ENCODE measurements at places on chromosomes 5 and 9.

GRCh38 chr9:35074791-35075190, 2.4 kb upstream of the VCP start:
- no peak for DNase-seq

DNA sequence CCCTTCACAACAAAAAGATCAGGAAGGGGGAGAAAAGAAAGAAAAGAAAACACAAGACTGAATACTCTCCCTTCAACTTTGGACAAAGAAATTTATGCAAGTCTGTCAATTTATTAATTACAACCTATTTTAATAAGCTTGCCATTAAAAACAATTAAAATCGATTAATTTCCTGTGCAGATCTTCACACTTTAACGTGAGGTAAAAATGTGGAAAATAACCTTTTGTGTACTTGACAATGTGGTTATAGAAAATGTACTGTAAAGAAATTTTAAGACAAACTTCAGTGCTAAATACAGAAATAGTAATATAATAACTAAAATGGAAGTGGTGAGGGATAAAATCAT, 2.7 kb upstream of the MLLT3 start:
- no peak for DNase-seq

GRCh38 chr5:76986825-76987526, 34.1 kb downstream of the CRHBP start:
- DNase-seq = no peak

DNA sequence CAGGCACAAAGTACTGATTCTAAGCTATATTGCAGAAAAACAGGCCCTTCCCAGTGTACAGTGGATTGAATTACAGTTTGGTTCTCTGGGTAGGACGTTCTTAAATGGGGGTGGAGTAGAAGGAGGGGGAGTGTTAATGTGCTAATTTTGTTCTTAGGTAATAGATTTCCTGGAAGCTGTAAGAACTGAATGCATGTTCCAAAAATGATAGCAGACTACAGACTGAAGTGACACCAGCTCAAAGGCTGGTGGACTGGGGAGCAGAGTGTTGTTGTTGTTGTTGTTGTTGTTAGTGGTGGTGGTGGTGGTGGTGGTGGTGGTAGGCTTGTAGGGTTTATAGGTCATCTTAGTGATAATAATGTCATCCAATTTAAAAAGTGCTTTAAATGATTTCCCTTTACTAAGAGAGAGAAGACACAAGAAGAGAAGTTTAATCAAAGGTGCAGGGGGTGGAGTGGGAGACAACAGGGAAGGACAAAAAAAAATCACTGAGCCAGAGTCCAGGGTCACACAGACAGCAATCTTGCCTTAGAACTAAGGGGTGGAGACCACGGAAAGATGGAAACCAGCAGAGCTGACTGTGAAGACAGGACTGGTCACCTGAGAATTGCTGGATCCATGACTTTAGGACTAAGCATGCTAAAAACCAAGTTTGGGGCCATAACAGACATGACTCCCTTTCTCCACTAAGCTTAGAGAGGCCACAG, 27.0 kb downstream of the TTLL11 start:
- DNase-seq = no peak

DNA sequence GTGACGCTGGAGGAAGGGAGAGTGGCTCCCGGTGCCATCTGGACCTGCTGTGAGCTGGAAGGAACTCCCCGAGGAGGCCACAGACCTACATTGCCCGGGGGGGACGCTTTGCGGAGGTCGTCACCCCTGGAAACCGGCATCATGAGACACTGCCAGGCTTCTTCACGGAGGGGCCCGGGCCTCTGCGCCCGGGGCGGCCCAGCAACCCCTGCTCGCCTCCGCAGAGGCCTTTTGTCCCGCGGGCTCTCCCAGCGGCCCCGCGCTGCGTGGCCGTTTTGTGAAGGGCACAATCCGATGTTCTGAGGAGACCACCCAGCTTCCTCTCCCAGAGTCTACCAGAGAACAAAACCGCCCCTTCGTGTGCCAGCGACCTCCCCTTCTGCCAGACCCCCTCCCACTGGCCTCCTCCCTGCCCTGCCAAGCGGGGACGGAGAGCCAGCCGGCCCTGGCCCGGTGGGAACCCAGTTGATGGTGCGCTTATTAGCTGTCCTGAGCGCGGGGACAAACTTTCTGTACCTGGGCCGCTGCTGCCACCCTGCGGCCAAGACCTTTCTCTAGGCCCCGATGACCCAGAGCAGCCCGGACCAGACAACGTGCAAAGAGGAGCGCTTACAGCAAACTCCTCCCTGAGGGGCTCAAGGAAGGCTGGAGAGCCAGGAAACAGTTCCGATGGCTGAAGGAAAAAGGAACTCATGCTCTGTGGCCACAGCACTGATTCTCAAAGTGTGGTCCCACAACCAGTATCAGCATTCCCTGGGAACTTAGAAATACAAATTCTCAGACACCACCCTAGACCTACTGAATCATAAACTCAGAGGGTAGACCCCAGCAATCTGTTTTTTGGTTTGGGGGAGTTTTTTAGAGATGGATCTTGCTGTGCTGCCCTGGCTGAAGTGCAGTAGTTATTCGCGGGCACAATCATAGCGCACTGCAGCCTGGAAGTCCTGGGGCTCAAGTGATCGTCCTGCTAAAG, 86.7 kb downstream of the SLC1A3 start:
- no peak for DNase-seq

DNA sequence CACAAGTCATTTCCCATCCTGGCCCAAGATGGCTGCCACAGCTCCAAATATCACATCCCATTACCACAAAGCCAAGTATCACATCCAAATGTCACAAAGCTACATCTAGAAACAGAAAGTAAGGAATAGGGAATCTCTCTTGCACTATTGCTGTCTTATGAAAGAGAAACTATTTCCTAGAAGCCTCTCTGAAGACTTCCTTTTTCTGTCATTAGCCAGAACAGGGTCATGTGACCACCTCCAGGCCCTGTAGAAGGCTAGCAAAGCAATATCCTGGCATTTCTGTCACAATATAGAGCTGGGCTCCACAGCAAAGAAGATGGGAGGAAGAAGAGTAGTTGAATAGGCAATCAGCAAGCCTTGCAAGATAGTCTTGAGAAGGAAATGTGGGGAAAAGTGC, 99.2 kb downstream of the SH3TC2 start:
- no peak for DNase-seq

DNA sequence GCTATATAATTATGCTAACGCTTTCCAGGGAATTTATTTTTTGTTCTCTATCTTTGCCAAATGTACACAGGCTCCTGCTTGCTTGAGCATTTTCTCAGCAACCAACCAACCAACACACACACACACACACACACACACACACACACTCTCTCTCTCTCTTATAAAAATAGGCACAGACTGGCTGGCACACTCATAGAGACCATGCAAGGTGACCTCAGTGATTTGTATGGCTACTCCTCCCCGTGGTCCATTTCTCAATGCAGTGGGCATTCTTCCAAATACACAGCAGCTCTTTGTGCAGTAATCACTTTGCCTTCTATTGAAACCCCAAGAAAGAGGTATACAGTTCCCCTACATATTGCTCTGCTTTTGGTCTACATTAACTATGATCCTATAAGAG, 416.0 kb downstream of the MAN2A1 start:
- no peak for DNase-seq

DNA sequence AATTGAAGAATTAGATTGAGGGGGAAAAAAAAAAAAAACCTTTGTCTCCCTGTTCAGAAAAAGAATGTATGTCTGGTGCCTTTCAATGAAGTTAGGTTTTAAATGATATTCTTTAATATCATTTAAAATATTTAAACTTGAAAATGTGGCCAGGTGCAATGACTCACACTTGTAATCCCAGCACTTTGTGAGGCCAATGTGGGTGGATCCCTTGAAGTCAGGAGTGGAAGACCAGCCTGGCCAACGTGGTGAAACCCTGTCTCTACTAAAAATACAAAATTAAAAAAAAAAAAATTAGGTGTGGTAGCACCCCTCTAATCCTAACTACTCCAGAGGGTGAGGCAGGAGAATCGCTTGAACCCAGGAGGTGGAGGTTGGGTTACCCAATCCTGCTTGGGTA, 111.1 kb upstream of the RASA1 start:
- DNase-seq = no peak

GRCh38 chr9:22169727-22170503, 160.8 kb upstream of the CDKN2B start:
- no peak for DNase-seq

GRCh38 chr5:56746553-56747339, 68.6 kb upstream of the MAP3K1 start:
- no peak for DNase-seq

DNA sequence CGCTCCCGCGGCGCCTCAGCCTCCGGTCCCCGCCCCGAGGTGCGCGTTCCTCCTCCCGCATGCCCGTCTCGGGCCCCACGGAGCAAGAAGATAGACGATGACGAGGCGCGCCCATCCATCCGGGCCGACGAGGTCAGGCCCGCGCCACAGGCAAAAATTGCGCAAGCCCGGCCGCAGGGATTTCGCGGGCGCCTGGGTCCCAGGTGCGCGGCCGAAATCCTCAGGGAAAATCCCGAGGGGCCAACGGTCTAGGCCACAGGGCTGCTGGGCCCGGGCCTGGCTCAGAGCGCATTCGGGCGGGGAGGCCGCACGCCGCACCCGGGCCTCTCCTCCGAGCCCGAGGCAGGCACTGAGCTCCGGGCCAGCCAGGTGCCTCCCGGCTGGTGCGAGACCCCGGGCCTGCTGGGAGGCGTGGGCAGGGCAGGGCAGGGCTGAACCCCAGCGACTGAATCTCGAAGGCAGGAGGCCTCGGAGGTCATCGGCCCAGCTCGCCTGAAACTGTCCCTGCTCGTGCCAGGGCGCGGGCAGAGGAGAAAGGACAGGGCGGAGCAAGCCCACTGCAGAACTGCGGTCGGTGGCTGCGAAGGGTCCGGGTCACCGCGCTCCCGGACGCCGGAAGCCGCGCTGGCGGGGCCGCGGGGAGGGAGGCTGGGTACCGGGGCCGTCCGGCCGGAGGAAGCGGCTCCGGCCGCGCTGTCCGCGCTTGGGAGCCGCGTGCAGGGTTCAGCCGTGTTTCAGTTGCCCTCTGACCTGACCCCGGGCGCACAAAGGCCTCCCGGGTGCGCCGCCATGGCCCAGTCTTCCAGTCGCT, 66.8 kb downstream of the FOXD1 start:
- no peak for DNase-seq

DNA sequence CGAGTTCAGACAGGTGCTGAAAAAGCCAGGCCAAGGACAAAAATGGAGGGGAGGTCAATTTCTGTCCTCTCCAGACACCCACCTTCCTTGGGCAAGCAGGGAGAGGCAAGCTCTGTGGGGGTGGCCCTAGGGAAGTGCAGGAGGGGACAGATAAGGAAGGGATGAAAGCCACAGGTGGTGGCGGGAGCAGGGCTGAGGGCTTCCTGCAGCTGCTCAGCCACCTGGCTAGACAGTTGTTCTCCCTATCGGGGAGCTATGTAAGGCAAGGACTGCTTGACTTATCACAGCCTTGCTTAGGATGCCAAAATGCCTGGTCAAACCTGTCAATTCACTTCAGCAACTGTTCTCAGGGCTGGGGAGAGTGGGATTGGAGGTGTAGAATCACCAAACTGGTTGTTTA, 266.1 kb downstream of the ZSWIM6 start:
- DNase-seq = no peak

- no peak for DNase-seq
These were observed 100.4 kb downstream of the RGS3 start for GRCh38 chr9:113563826-113564497.

GRCh38 chr9:118215549-118215948, 511.3 kb downstream of the TLR4 start:
- DNase-seq = no peak

DNA sequence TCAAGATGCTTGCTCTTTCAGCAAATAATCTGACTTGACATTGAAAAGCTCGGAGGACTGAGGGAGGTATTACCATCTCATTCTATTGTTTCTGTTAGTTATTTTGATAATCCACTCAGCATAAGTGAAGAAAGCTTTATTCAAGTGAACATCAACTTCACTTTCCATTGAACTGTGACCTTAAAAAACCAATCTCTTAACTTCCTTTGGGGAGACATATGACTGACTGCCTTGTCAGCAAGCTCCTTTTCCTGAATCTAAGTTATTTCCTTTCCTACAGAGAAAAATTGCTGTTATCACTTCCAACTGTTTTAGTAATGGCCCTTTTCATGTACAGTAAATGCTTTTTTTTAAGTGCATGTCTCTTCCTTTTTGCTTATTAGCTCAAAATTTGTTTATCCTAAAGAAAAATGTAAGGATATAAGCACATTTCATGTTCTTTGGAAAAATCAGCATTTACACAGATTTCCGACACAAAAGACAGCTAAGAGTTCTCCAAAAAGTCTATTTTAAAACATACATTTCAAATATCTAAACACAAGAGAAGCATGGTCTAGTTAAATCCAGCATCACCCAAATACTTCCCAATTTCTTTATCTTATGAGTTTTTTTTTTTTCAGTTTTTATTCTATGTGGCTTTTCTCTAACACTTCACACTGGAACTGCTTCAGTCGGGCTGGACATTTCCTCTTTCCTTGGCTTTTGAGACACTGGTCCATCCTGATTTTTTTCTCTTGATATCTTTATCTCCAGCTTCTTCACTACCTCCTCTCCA, 117.9 kb upstream of the DAB2 start:
- DNase-seq = no peak

DNA sequence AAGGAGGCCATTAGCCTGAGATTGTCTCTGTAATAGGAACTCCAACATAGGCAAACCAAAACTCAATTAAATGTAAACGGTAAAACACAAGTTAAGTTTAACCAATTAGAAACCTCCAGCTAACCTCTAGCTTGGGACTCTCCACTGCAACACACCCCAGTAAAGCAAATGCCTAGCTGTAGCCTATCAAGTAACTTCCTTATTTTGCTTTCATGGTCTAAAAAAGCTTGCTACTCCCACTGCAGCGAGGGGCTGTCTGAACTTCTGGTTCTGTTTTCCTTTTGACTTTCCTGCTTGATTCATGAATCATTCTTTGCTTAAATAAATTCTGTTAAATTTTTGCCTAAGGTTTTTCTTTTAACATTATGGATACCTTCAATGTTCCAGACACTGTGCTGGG, 24.4 kb upstream of the C5orf46 start:
- DNase-seq = no peak

GRCh38 chr9:132074736-132075135, 4.9 kb downstream of the MED27 start:
- no peak for DNase-seq

DNA sequence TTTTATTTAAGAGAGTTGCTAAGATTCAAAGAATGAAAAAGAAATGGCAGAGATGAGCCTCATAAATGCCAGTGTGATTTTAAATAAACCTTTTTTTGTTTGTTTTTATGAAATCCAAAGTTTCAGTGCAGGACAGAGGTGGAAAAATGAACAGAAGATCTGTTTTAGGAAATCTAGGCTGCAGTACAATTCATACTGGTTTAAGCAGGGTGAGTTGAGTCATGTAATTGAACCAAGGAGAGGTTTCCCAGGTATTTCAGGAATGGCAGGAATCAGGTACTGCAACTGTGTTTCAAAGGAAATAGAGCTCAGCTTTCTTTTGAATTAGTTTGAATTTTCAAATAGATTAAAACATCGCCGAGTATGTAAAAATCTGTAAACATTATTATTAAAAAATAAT, 3.0 kb upstream of the ANKRD31 start:
- no peak for DNase-seq

Measured in NCI-H187 treated with DMSO at 0.1 percent for 48 hours (cell line).